SK-N-MC (cell line): ENCODE measurements at places on chromosomes 7 and 10.

DNA sequence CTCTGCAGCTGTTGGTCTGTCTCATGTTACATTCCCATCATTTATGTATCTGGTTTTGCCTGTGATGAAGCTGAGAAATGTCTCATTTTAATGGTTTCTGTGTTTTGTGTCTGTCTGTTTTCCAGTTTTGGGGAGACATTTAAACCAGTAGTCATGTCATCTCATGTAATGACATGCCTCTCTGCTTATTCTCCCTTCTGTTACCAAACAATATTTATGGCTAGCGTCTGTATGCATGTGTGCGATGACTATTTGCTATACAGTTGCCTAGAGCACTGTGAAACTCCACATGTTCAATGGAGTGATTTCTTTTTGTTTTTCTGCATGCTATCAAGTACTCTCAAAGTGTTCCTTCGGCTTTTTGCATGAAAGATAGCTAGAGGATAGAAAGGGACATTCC is 132.0 kb downstream of the ST7 start:
- DNase-seq: no peak

GRCh38 chr7:45574669-45575500 is 717 bp downstream of the ADCY1 start:
- DNase-seq: no peak

GRCh38 chr10:93947055-93947454 is 46.7 kb upstream of the PLCE1 start:
- DNase-seq: no peak

- no peak for DNase-seq
Measured at GRCh38 chr10:132907821-132908620, 34.3 kb downstream of the CFAP46 start.

DNA sequence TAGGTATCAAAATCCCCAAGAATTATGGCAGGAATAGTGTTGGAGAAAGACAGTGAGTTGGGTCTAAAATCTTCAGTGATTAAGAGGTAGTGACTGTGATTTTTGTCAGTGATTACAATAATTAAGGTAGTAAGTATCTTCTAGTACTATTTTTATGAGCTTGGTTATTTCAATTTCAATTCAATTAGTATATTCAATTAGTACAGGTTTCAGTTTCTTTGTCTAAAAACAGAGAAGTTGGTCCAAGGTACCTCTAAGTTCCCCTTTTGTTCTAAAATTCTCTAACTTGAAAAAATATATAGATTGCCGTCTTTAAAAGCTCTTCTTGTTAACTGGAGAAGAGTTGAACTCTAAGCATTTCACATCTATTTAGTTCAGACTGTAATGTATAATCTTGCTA is 82.9 kb downstream of the OTUD1 start:
- DNase-seq: no peak

DNA sequence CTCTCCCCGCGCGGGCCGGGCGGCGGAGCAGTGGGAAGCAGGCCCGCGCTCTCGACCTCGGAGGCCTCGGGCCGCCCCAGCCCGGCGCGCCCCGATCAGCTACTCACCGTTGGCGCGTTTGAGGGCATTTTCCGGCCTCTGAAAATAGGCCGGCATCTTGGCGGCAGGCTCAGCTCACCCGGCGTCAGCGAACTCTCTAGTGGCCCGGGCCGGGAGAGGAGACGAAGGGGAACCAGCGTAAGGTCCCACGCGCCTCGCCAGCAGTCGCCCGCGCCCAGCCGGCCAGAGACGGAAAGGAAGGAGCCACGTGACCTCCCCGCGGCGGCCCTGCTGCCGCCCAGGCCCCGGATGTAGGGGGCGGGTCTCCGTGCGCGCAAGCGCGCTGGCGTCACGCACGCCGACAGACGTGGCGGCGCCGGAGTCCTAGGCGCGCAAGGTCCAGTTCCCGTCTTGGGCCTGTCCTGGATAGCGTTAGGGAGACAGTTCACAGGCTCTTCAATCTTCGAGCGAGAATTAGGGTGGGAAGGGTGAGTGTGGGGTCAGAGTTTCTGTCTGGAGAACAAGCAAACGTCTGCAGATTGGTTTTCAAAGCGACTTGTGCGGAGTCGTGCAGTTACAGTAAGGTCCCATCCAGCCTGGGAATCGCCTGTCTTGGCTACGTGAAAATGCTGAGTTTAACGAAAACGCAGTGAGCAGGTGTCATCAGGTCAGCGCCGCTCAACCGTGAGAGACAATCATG is at the start of gene EIF3A:
EIF3A (minus strand) TSS at position 297 of the 739 bp plus-strand sequence; CDS start at position 156, 141 bp downstream.
- no peak for DNase-seq

DNA sequence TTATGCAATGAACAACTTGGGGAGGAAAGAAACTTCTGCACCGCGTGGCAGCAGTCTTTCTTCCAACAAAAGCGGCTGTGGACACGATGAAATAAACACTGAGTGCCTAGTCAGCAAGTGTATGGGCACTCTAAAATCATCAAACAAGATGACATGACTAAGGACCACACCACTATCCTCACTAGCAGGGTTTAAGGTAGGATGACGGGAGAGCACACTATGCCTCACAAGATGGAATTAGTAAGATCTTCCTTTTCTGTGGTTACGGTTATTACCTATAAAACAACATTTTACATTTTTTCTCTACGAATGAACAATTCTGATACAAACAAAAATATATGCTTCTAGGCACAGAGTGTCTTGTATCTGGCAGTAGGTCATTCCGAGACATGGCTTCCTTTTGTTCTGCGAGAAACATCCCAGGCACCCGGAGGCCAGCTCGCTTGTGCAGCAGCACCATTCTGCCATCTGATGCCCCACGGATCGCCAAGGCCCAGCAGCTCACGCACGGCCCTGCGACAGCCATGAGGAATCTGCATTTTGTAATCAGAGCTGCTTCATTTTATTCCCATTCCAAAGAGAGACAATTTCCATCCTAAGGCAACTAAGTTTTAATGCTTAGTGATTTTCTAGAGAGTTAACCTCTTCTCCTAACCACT is 54.1 kb upstream of the NCAPG2 start:
- no peak for DNase-seq

GRCh38 chr10:5659702-5660528 is 6.5 kb downstream of the ASB13 start:
- DNase-seq: no peak

GRCh38 chr10:97522071-97522470 is 23.3 kb downstream of the UBTD1 start:
- DNase-seq: no peak
